ENCODE measurements at places on chromosomes 16 and 17.

DNA sequence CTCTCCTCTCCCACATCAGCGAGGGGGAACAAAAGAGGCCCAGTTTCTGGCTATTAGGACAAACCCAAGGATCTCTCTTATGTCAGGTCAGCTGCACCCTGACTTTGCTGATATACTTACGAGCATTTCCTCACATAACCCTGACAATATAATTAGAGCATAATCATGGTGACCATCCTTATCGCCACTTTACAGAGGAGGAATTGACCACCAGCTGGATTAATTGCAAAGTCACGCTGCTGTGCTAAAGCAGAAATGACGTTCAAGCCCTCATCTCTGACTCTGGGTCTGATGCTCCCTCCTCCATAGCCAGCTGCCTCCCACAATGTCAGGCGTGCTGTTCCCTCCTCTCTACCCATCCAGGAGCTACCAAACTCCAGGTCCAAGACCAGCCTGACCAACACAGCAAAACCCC, 42.6 kb downstream of the TRARG1 start:
- no peak for DNase-seq

DNA sequence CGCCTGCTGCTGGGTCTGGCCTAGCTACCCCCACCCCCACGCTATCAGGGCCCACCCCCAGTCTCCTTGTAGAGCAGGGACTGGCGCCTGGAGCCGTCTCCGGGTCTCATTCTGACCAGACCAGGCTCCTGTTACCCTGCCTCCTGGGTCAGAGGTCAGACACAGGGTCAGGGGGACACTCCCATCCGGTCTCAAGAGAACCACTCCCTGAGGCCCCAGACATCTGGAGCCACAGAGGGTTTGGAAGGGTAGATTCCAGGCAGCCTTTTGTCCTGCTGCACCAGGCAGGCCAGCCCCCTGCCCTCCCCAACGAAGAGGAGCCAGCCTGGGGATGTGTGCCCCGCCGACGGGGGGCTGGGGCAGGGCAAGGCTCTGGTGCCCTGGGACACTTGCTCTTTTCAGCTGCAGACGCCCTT, 944 bp upstream of the WFIKKN1 start:
- DNase-seq, result no peak

GRCh38 chr16:48384520-48385252, 527 bp downstream of the SIAH1 start:
- DNase-seq, result no peak

DNA sequence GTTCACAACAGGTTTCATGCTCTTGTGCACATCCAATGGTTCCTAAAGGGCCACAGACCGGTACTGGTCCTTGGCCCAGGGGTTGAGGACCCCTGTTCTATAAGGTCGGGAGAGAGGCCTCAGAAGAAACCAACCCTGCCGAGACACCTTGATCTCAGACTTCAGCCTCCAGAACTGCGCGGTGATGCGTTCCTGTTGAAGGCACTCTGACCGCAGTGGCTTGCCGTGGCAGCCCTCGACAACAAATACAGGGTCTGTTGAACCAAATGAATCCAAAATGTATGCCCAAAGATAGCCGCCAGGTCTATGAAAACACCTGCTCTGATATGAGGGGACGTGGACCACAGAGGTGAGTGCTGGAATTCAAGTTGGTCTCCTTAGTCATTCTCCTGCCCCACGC, 389.8 kb downstream of the SEC14L1 start:
- no peak for DNase-seq

GRCh38 chr17:49970498-49970897, 1.5 kb downstream of the DLX4 start:
- DNase-seq, result no peak

GRCh38 chr17:71631483-71631882, 489.3 kb upstream of the SOX9 start:
- no peak for DNase-seq

GRCh38 chr17:40738553-40738952, 16.6 kb downstream of the KRT25 start:
- no peak for DNase-seq

GRCh38 chr16:17063201-17064139, 407.3 kb downstream of the XYLT1 start:
- no peak for DNase-seq

GRCh38 chr16:1450218-1450617, 5.9 kb upstream of the CCDC154 start:
- DNase-seq, result no peak

- peak; percentile 61 for DNase-seq
Measured at GRCh38 chr16:19113577-19114358, at the start of gene ITPRIPL2. TSS of gene ITPRIPL2 (plus strand) at chr16:19113964. CDS start at chr16:19114462, 498 bp downstream.

GRCh38 chr16:381012-381788, 578 bp downstream of the PGAP6 start:
- DNase-seq, result no peak

GRCh38 chr17:79655672-79656290, 44.9 kb upstream of the RBFOX3 start:
- no peak for DNase-seq

GRCh38 chr16:30491744-30492308, 19.3 kb downstream of the ITGAL start:
- DNase-seq, result peak; percentile 48

- no peak for DNase-seq
Measured at GRCh38 chr16:86353148-86353547, 157.2 kb upstream of the FOXF1 start.

- DNase-seq, result no peak
Measured at GRCh38 chr17:13917634-13918033, 151.7 kb upstream of the COX10 start.

GRCh38 chr17:58648236-58648635, 43.6 kb downstream of the TEX14 start:
- no peak for DNase-seq

DNA sequence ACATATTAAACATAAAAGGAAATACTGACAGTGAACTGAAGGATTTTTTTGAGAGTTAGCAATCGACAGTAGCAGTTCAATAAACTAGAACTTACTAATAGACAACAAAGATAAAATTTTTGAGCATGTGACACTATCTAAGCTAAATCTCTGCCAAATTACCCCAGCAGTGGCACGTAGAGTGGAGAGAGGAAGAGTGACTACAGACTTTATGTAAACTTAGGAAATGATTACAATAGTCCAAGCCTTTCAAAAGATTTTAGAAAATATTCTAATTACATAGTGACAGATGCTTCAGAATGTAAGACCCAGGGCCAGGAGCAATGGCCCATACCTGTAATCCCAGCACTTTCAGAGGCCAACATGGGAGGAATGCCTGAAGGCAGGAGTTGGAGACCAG, 52.4 kb downstream of the CFDP1 start:
- no peak for DNase-seq

GRCh38 chr17:35129154-35129972, 7.9 kb downstream of the FNDC8 start:
- DNase-seq, result no peak

- DNase-seq, result no peak
Measured at GRCh38 chr16:55217392-55217791, 106.6 kb upstream of the IRX6 start.

DNA sequence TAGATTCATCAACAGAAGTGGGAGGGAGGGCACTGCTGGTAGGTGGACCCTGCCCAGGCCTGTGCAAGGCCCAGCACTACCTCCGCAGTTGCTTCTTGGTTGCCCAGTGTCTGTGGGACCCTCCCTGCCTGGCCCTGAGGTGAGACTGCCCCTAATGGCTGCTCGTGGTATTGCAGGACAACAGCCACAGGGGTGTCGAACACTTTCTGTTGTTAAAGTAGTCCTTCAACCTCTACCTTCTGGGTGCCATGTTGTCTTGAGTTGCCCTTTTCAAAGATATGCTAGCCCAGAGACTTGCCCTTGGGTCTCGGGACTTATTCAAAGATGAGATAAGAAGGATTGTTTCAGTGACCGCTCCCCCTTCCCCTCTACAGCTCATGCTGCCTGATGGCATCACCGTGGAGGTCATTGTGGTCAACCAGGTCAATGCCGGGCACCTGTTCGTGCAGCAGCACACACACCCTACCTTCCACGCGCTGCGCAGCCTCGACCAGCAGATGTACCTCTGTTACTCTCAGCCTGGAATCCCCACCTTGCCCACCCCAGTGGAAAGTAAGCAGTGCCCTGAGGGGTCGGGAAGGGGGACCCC, 29.1 kb downstream of the AKAP1 start:
- no peak for DNase-seq

GRCh38 chr17:5672815-5673430, 88.6 kb upstream of the NLRP1 start:
- DNase-seq, result no peak

DNA sequence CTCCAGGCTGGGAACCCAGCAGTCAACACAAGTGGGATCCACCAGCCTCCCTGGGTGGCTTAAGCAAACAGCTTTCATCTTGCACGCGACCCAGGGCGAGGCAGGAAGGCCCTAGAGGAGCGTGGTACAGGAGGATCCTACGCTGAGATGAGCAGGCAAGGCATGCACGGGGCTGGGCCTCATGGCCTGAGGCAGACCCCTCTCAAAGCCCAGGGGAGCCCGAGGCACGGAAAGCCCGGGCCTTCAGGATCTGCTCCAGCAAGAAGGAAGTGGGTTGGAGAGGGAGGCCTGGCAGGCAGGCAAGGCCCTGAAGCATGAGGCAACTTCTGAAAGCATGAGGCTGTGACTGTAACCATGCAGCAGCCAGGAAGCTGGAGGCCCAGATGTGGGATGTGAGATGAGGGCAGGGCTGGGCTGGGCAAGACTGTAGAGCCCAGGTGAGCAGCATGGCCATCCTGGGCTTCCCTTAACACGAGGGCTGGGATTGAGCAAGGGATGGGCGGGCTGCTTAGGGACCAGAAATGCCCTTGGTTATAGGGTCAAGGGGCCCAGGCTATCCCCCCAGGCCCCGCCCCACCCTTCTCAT, 338.7 kb downstream of the C16orf95 start:
- DNase-seq, result no peak

GRCh38 chr16:76343769-76344168, 66.6 kb downstream of the CNTNAP4 start:
- DNase-seq, result no peak

- no peak for DNase-seq
Measured at GRCh38 chr16:8905168-8905762, 23.1 kb downstream of the LITAFD start.

DNA sequence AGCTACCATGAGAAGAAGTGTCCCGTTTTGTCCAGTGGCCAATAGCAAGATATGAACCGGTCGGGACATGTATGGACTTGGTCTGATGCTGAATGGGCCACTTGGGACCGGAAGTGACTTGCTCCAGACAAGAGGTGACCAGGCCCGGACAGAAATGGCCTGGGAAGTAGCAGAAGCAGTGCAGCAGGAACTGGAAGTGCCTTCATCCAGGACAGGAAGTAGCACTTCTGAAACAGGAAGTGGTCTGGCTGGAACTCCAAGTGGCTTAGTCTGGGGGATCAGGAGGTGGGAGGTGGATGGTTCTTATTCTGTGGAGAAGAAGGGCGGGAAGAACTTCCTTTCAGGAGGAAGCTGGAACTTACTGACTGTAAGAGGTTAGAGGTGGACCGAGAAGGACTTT, 5.3 kb downstream of the EFNB3 start:
- DNase-seq, result no peak

DNA sequence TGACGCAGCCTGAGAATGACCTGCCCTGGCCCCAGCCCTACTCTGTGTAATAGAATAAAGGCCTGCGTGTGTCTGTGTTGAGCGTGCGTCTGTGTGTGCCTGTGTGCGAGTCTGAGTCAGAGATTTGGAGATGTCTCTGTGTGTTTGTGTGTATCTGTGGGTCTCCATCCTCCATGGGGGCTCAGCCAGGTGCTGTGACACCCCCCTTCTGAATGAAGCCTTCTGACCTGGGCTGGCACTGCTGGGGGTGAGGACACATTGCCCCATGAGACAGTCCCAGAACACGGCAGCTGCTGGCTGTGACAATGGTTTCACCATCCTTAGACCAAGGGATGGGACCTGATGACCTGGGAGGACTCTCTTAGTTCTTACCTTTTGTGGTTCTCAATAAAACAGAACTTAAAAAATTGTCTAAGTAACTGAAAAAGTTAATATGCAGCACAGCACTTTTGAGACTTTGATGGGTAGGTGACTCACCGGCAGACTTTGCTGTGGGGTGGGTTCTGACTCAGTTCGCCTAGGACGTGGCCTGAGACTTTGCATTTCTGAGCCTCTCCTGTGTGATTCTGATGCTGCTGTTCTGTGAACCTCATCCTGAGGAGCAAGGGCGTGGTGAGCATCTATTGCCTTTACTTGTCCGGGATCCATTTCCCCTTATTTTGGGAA, 5.7 kb downstream of the LAT start:
- no peak for DNase-seq

- no peak for DNase-seq
Measured at GRCh38 chr16:82891918-82892317, 265.1 kb downstream of the CDH13 start.

DNA sequence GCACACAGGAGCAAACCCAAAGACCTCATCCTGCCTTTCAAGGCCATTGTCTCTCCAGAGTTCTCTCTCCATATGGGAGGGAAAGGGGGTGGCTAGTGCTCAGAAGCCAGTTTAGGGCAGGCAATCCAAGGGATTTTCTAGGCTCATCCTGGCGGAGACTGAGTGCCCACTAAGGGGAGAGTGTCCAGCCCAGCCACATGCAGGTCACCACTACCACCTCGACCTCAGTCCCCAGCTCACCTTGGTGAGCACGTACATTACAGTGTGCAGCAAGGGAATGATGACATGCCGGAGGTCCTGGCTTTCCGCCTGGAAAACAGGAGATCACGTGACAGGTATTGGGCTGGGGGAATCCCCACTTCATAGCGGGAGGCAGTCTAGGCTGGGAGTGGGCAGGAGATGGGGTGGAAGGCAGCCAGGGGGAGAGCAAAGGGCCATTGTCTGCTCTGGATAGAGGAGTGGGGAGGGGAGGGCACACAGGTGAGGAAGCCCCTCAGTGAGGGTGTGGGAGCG, 29.9 kb downstream of the PIK3R6 start:
- DNase-seq, result no peak

All from BJ (cell line).